ENCODE measurements at places on chromosomes 12 and 14. TPM values are rescaled to one million over a fixed set of nuclear protein-coding genes. Genes with fewer than 3 reads are reported as not detected.

DNA sequence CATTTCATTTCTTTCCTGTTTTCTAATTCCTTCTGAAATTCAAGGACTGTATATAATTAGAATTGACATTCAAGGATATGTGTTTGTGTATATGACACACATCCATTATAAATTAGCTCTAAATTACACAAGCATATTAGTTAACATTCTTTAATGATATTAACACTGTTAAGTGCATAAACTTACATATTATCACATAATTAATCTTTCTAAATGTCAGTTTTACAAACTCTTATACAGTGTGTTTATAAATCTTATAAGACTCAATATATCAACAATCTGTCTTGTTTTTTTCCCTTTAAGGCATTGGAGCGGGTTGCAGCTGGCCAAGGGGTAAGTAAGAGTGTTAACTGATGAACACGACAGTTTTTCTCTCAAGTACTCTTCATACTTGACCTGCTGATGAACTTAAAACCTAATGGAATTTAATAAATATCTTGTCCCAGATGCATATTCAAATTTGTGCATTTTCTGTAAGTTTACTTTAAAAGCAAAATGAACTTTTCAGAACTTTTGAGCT lies 76.1 kb downstream of the METTL25 start:
- no peak for DNase-seq

GRCh38 chr14:91835920-91836843 lies 31.2 kb downstream of the TC2N start:
- DNase-seq, result peak; percentile 96

GRCh38 chr12:108231109-108231905 lies 102.2 kb downstream of the WSCD2 start:
- DNase-seq, result no peak

DNA sequence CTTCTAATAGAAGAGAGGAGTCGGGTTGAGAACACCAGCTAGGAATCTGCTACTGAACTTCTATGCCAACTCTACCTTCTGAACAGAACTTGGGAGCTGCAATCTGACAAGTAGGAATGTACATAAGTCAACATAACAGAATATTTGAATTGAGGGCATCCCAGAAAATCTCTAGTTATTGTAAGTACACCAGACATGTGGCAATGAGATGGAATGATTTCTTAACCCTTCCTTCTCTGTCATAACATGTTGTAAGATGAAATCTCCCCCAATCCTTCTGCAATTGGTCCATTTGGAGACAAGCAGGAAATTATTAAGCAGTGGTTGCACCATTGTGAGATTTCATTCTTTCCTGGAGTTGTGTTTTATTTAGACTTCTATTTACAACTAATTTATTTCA lies 68.7 kb upstream of the TMPO start:
- DNase-seq, result no peak

- DNase-seq, result no peak
Observed at GRCh38 chr14:34365309-34365915, 96.6 kb downstream of the SPTSSA start.

DNA sequence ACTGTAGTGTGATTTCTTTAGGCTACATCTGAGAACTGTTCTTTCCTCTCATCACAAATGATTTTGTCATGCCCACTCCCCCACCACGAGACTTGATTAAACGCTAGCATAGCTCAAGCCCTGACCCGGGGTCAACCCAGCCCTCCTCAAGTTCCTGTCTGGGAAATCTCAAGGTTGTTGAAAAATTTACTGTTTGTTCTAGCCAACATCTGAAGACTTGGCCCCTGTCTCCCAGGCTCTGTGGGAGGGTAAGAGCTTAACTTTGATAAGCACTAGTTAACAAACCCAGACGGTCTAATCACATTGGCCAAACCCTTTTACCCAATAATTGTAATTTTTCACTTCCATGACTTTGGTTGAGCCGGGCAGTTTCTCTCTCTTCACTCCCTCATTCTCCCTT lies 86.2 kb upstream of the AMIGO2 start:
- DNase-seq, result no peak

GRCh38 chr12:31585271-31585670 lies 5.7 kb downstream of the DENND5B start:
- DNase-seq, result no peak

DNA sequence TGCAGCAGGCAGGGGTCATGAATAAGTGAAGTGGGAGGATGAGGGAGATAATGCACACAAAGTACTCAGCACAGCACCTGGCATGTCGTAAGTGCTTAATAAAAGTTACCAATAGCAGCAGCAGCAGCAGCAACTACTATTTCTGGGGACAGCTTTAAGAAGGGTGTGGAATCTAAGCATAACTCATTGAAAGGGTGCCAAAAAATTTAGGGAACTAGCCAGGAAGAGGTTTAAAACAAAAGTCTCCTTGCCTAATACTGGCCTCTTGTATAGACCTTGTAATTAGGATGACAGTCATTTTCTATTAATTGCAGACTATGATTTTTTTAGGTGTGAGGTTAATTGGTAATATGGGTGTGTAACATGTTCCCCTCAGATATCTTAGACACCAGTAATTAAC lies 179.9 kb downstream of the PTPN11 start:
- no peak for DNase-seq

Gene FAIM2
- total RNA-seq, result 0.64 TPM

Gene PYGL
- 53.6 TPM for total RNA-seq

Gene AQP6
- total RNA-seq, result not detected
